Myocyte (in vitro differentiated cells): ENCODE measurements at places on chromosomes 4 and X.

DNA sequence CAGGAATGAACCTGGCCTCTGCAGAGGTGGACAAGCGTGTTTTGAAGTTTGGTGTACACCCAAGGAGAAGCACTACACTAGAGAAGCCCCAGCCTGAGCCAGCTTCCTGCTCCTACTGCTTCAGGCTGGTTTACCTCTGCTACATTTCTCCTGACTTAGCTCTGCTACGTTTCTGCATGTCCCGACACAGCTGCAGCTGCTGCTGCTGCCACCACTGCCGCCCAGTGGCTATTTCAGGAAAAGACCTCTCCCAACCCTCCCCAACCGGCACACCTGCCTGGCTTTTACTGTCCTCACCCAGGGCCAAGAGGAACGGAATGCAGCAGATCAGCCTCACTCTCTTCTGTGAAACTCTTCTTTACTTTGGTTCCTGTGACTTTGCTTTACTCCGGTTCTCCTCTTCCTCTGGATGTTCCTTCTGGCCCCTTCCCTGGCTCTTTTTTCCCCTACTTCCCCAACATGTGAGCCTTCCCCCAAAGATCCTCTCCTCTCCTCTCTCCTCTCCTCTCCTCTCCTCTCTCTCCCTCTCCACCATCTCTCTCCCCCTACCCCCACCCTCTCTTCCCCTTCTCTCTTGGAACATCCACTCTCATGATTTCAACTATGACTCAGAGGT lies 3.1 kb upstream of the P2RY4 start:
- no peak for DNase-seq

GRCh38 chr4:38785041-38785790 lies 2.4 kb upstream of the TLR10 start:
- DNase-seq: no peak

GRCh38 chr4:3760841-3761240 lies 5.3 kb upstream of the ADRA2C start:
- DNase-seq: no peak

GRCh38 chrX:85516131-85516530 lies 136.7 kb upstream of the POF1B start:
- no peak for DNase-seq

- DNase-seq: no peak
Measured at GRCh38 chrX:72054779-72055489, 76.8 kb downstream of the RTL5 start.

DNA sequence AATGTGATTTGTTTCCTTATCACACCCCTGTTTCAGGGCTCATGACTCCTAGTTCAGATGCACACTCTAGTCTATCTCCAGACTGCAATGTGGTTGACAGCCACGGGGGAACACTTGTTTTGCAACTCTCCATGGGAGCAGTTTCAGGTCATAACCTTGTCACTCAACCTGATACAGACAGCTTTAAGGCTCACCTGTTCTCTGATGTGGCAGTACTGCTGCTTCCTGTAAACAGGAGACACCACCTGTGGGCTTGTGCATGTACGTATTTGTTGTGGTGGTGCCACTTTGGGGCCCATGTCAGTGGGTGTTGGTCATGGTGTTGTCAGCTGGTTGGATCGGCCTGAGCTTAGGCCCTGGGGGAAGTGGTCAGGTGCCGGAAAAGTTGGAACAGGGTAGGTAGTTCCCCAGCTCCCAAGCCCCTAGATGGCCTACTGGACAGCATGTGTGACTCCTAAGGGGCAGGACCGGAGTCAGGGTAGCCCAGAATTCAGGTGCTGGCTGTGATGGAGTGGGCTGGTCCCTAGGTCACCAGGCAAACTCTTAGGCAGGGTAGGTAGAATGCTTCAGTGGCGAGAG lies 46.2 kb downstream of the FAM9B start:
- DNase-seq: no peak

DNA sequence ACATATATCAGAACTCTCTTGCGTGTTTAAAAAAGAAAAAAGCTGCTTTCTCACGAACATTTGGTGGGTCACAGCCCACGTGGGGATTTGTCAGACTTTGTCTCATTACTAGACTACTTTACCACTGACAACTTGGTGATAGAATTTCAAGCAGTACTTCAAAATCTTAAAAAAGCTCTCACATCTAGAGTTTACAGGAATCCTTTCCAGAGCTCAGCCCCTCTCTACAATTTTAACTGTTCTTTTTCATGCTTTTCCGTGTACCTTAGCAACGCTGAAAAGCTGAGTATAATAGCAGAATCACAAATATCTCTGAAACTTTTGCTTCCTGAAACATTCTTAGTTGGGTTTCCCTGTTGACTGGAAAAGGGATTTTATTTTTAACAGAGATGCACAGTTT lies 50.2 kb downstream of the SMAD1 start:
- no peak for DNase-seq

DNA sequence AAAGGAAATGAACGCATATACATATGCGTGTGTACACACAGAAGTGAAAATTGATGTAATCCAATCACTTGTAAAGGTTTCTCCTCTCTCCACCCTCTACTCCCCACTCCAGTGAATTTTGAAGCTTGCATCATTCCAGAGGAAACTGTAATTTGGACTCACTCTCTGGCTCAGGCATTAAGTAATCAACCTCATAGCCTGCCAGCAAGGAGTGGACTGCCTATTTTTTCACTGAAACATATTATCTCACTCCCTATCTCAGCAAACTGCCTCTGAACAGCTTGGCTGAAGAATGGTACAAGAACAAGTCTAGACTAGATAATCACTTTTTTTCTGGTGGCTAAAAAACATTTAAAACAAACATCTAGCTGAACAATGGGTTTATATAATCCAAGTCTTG lies 124.2 kb downstream of the C4orf51 start:
- DNase-seq: peak; percentile 63

GRCh38 chr4:16516796-16517439 lies 290.6 kb upstream of the TAPT1 start:
- no peak for DNase-seq

DNA sequence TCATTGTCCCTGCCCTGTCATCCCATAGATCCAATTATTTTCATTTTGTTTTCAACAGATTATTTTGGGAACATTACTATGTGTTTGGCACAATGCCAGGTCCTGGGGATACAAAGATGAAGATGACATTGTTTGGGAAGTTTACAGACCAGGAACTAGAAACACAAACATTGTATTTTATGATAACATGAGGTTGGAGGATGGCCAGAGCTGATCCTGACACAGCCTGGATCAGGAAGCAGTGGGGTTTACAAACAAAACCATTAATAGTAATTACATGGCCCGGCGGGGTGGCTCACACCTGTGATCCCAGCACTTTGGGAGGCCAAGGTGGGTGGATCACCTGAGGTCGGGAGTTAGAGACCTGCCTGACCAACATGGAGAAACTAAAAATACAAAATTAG lies 29.9 kb downstream of the CLRN2 start:
- no peak for DNase-seq

DNA sequence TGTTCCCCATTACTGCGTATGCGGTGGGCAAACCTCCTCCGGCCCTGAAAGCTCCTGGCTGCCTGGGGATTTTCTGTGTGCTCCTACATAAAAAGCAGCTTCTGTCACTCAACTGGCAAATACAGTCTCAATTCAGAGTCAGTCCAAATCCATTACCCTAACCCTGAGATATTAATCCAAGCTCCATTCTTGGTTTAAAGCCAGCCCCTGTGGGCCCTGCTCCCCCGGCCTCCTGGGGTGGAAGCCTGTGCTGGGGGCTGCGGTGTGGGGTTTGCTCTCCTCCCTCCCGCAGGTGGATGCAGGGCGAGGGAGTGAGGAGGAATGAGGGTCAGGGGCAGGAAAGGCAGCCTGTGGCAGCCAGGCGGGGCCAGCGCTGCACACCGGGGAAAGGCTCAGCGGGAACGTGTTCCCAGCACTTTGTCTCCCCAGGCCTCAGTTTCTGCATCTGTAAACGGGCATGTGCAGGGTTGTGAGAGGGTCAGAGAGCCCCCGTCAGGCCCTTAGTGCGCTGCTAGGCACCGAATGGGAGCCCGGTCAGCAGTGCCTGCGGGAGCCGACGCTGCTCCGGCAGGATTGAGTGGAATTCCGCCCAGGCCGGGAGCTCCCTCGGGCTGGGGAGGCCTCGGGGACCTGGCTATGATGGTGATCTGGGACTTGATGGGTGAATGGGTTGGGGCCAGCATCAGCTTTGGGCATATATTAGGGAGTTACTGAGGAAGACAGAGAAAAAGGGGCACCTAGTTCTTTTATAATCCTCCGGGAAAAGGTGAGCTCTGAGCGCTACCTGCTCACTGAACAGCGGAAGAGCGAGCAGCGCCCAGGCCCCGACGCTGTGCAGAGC lies 6.3 kb upstream of the RGS12 start:
- DNase-seq: no peak

GRCh38 chr4:10608501-10609219 lies 75.9 kb downstream of the CLNK start:
- DNase-seq: no peak
